ENCODE measurements at places on chromosomes 4 and X. TPM values are rescaled to one million over a fixed set of nuclear protein-coding genes. Genes with fewer than 3 reads are reported as not detected.

ARHGEF9 gene
- total RNA-seq, result 44.8 TPM

PYURF gene
- 51.6 TPM for total RNA-seq

ESX1 gene
- 0.84 TPM for total RNA-seq

DNA sequence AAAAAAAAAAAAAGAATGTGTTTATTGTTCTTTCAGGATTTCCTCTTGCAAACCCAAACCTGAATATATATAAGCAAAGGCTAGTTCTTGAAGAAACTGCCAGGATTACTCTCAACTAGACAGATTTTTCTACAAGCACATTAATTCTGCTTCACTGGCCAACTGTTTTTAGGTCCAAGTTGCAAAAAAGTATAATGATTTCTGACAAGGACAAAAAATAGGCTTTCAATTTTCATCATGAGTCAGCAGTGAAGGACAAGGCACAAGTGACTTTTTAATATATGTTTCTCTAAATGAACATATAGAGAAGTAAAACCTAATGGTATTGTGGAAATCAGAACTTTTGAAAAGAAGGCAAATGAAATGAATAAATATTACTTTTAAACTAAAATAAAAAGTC is 73.7 kb downstream of the ELOVL6 start:
- peaks cover 4% of the 10 kb centered on the region for H3K4me1 ChIP-seq
- H3K4me3 ChIP-seq, result no peak overlapping the region
- H3K27me3 ChIP-seq, result no peaks in the 10 kb centered on the region
- H3K27ac ChIP-seq, result no peak overlapping the region
- no peak for DNase-seq
- H3K36me3 ChIP-seq, result no peaks in the 10 kb centered on the region

DNA sequence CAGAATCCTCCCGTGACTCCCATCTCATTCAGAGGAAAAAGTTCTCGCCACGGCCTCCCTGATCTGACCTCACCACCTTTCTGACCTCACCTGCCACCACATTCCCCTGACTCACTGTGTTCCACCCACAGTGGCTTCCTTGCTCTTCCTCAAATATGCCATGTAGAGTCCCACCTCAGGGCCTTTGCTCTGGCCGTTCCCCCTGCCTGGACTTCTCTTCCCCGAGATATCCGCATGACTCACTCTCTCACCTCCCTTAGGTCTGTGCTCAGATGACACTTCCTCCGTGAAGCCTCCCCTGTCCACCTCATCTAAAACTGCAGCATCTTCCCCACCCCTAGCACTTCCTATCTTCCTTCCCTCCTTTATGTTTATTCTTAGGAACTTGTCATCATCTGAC is 7.2 kb upstream of the TSPYL2 start:
- no peak overlapping the region for H3K4me3 ChIP-seq
- H3K4me1 ChIP-seq, result no peaks in the 10 kb centered on the region
- H3K36me3 ChIP-seq, result no peaks in the 10 kb centered on the region
- no peak for DNase-seq
- no peaks in the 10 kb centered on the region for H3K27me3 ChIP-seq

- H3K4me1 ChIP-seq, result no peaks in the 10 kb centered on the region
- no peak for DNase-seq
- H3K36me3 ChIP-seq, result no peaks in the 10 kb centered on the region
- no peak overlapping the region for H3K27ac ChIP-seq
- no peak overlapping the region for H3K4me3 ChIP-seq
- no peaks in the 10 kb centered on the region for H3K27me3 ChIP-seq
Measured at GRCh38 chr4:149055624-149056023, 613.4 kb upstream of the NR3C2 start.

RASSF6 gene
- 0.07 TPM for total RNA-seq

- no peaks in the 10 kb centered on the region for H3K27me3 ChIP-seq
- no peak for DNase-seq
- no peak overlapping the region for H3K4me3 ChIP-seq
- H3K4me1 ChIP-seq, result no peaks in the 10 kb centered on the region
Measured at GRCh38 chr4:183214912-183215488, 105.1 kb downstream of the CLDN22 start.

GRCh38 chr4:101163936-101164335 is 183.4 kb downstream of the PPP3CA start:
- H3K4me3 ChIP-seq, result no peak overlapping the region
- peaks cover 4% of the 10 kb centered on the region for H3K4me1 ChIP-seq
- DNase-seq, result no peak
- no peaks in the 10 kb centered on the region for H3K27me3 ChIP-seq
- H3K27ac ChIP-seq, result peak overlapping the region; percentile 45
- no peaks in the 10 kb centered on the region for H3K36me3 ChIP-seq

- no peaks in the 10 kb centered on the region for H3K4me1 ChIP-seq
- no peak overlapping the region for H3K27ac ChIP-seq
- H3K27me3 ChIP-seq, result no peaks in the 10 kb centered on the region
- H3K36me3 ChIP-seq, result no peaks in the 10 kb centered on the region
- no peak overlapping the region for H3K4me3 ChIP-seq
Measured at GRCh38 chr4:177681902-177682301, 239.7 kb upstream of the AGA start.

DNA sequence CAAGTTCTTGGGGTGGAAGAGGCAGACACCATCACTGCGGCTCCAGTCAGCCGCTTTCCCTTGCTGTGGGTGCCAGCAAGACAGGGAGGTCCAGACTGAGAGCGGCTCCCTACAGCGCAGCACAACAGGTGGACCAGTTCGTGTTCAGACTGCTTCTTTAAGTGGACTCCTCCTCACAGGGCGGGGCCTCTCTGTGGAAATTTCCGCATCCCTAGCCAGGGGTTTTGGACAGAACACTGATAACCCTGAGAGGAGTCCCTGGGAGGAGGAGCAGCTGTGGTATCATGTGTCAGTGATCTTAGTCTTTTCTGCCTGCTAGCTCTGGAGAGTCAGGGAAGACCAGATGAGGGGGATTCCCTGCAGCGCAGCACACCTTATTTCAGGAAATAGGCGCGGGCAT is 48.5 kb downstream of the MAGEC2 start:
- no peaks in the 10 kb centered on the region for H3K27me3 ChIP-seq
- H3K4me3 ChIP-seq, result no peak overlapping the region
- DNase-seq, result no peak

DNA sequence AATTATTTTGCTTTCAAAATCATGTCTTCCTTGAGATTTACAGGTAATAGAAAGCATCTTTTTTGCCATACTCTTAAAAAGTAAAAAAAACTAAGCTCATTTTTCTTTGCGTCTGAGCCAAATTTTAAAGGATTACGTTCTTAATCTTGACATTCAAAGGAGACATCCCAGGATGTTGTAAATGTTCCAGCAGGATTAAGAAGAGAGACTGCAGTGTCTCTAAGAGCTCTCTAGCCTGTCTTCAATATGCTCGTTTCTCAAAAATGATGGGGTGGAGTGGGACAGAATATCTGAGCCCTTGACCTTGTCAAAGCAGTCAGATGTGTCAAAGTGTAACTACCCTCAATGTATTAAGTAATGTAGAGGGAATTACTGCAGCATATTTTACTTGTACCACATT is 363.3 kb downstream of the PCDH7 start:
- no peak overlapping the region for H3K4me3 ChIP-seq
- peaks cover 9% of the 10 kb centered on the region for H3K4me1 ChIP-seq
- DNase-seq, result no peak
- no peak overlapping the region for H3K27ac ChIP-seq
- H3K27me3 ChIP-seq, result no peaks in the 10 kb centered on the region
- no peaks in the 10 kb centered on the region for H3K36me3 ChIP-seq

DNA sequence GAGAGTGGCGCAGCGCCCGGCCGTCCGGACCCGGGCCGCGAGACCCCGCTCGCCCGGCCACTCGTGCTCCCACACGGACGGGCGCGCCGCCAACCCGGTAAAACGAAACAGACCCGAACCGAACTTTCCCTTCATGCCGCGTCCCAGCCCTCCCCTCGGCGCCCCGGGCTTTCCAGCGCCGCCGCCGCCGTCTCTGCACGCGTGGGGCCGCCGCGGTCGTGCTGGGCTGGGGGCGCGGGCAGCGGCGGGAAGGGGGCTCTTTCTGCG is 222 bp downstream of the SMAD1 start:
- DNase-seq, result no peak
- H3K27me3 ChIP-seq, result no peaks in the 10 kb centered on the region
- peaks cover 13% of the 10 kb centered on the region for H3K4me1 ChIP-seq
- peak overlapping the region; percentile 89 for H3K27ac ChIP-seq
- H3K4me3 ChIP-seq, result peak overlapping the region; percentile 85

GRCh38 chr4:31557437-31557836 is 837.3 kb downstream of the PCDH7 start:
- H3K4me1 ChIP-seq, result no peaks in the 10 kb centered on the region
- no peak overlapping the region for H3K4me3 ChIP-seq
- H3K27me3 ChIP-seq, result no peaks in the 10 kb centered on the region
- H3K27ac ChIP-seq, result no peak overlapping the region

YIPF6 gene
- total RNA-seq, result 38.2 TPM

PNMA6A gene
- total RNA-seq, result 1.9 TPM

DNA sequence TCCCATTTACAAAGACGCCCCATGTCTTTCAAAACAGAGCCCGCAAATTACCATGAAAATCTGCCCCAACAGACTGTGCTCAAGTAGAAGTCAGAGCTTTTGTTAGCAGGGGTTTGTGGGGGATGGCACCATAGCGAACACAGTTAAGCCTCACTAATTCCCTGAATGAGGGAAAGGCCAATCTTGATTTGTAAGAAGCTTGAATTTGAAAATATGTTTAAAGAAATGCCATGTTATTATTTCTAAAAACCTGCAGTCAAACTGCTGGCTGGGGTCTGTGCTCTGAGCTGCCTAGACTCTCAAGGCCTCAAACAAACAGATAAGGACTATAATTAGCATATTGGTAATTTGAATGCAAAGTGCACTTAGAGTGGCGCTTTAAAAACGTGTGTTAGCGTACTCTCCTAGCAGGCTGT is 9.4 kb upstream of the PAK3 start:
- no peak overlapping the region for H3K27ac ChIP-seq
- no peaks in the 10 kb centered on the region for H3K4me1 ChIP-seq
- DNase-seq, result no peak
- no peaks in the 10 kb centered on the region for H3K27me3 ChIP-seq
- H3K36me3 ChIP-seq, result no peaks in the 10 kb centered on the region

GRCh38 chrX:5791721-5792120 is 436.9 kb downstream of the NLGN4X start:
- H3K36me3 ChIP-seq, result no peaks in the 10 kb centered on the region
- no peaks in the 10 kb centered on the region for H3K27me3 ChIP-seq
- no peak overlapping the region for H3K4me3 ChIP-seq
- no peak overlapping the region for H3K27ac ChIP-seq

- no peak overlapping the region for H3K4me3 ChIP-seq
- H3K4me1 ChIP-seq, result no peaks in the 10 kb centered on the region
- no peaks in the 10 kb centered on the region for H3K36me3 ChIP-seq
Measured at GRCh38 chr4:189162073-189162789, 778.4 kb upstream of the FRG1 start.

ZDHHC15 gene
- total RNA-seq, result 0.77 TPM

DNA sequence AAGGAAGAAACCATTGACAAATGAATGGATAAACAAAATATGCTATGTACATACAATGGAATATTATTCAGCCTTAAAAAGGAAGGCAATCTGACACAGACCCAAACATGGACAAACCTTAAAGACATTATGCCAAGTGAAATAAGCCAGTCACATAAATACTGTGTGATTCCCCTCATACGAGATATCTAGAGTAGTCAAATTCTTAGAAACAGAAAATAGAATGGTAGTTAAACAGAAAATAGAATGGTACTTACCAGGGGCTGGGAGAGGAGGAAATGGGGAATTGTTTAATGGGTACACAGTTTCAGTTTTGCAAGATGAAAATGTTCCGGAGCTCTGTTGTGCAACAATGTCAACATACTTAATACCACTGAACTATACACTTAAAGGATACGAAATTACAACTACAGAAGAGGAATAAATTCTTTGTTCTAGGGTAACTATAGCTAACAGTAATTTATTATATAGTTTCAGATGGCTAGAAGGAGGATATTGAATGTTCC is 47.8 kb upstream of the DUSP21 start:
- H3K4me1 ChIP-seq, result no peaks in the 10 kb centered on the region
- no peaks in the 10 kb centered on the region for H3K27me3 ChIP-seq
- H3K27ac ChIP-seq, result no peak overlapping the region
- no peak overlapping the region for H3K4me3 ChIP-seq

- DNase-seq, result no peak
- H3K27ac ChIP-seq, result no peak overlapping the region
- H3K27me3 ChIP-seq, result no peaks in the 10 kb centered on the region
- no peaks in the 10 kb centered on the region for H3K4me1 ChIP-seq
Measured at GRCh38 chr4:59570860-59571476, 1629.2 kb upstream of the ADGRL3 start.

PABPC1L2B gene
- total RNA-seq, result not detected

DNA sequence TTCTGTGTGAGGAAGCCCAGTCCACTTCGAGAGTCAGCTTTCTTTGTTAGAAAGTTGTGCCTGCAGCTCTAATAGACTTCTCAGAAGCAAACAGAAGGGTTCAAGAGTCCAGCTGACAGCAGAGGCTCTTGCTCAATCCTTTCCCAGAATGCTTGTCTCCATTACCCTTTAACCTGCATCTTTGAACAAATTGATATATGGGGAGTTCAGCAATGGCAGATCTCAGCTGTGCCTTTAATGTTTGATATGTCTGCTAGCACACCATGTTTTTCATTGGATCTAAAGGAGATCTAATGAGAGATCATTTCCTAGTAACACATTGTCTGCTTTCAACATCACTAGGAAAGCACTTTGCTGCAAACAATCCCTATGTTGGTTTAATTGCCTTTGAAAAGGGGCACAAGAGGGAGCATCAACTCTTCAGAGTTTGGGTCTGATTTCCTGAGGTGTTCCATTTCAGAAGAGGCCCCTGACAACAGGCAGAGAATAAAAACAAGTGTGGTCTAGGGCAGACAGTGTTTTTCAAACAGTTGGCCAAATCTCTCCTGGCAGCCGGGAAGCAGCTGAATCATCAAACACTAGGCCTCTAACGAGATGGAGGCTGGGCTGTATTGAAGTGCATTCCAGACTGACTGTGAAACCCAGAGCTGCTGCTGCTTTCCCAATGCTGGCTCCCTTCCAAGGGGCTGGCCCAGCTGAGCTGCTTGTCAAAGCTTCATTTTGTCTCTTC is 55.5 kb downstream of the LUZP4 start:
- no peaks in the 10 kb centered on the region for H3K27me3 ChIP-seq
- DNase-seq, result peak; percentile 95
- H3K27ac ChIP-seq, result peak overlapping the region; percentile 60
- H3K4me1 ChIP-seq, result peaks cover 12% of the 10 kb centered on the region
- no peak overlapping the region for H3K4me3 ChIP-seq

LRRC66 gene
- 0.50 TPM for total RNA-seq

GRCh38 chr4:105140684-105141490 is 5.8 kb upstream of the TET2 start:
- peaks cover 4% of the 10 kb centered on the region for H3K4me1 ChIP-seq
- no peak for DNase-seq
- no peaks in the 10 kb centered on the region for H3K36me3 ChIP-seq
- H3K4me3 ChIP-seq, result no peak overlapping the region
- no peaks in the 10 kb centered on the region for H3K27me3 ChIP-seq

PGK1 gene
- total RNA-seq, result 665 TPM

- peaks cover 4% of the 10 kb centered on the region for H3K4me1 ChIP-seq
- DNase-seq, result peak; percentile 41
- H3K4me3 ChIP-seq, result no peak overlapping the region
- H3K36me3 ChIP-seq, result peaks cover 72% of the 10 kb centered on the region
- H3K27me3 ChIP-seq, result no peaks in the 10 kb centered on the region
Measured at GRCh38 chr4:186606591-186606992, 51.2 kb upstream of the MTNR1A start.

PARM1 gene
- 2.4 TPM for total RNA-seq

MAOB gene
- 0.77 TPM for total RNA-seq

GRCh38 chrX:15475021-15475420 is 18.1 kb downstream of the PIR start:
- H3K4me3 ChIP-seq, result no peak overlapping the region
- H3K27me3 ChIP-seq, result no peaks in the 10 kb centered on the region
- H3K27ac ChIP-seq, result no peak overlapping the region
- H3K36me3 ChIP-seq, result no peaks in the 10 kb centered on the region
- peak; percentile 47 for DNase-seq

HTN3 gene
- total RNA-seq, result not detected

NAA11 gene
- not detected for total RNA-seq

Data from astrocyte (in vitro differentiated cells and primary cell).